ENCODE measurements at places on chromosomes 6 and 20.

DNA sequence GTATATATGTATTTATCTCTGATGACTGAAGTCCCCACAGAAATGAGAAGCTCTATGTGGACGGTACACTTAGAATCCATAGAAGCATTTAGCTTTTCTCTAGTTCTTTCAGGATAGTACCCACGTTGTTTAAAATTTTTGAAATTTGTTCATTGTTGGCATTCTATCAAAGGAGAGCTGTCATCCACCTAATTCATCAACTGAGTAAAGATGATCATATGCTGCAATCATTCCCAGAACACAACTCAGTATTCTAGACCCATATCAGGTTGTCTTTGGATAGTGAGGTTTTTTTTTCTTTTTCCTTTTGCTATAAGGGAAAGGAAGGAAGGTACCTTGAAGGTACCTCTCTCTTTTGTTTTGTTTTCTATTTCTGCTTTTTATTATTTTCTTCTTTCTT, 9.3 kb downstream of the SERAC1 start:
- no peak for DNase-seq

- DNase-seq, result no peak
Measured at GRCh38 chr6:143337201-143337949, 113.1 kb downstream of the ADAT2 start.

DNA sequence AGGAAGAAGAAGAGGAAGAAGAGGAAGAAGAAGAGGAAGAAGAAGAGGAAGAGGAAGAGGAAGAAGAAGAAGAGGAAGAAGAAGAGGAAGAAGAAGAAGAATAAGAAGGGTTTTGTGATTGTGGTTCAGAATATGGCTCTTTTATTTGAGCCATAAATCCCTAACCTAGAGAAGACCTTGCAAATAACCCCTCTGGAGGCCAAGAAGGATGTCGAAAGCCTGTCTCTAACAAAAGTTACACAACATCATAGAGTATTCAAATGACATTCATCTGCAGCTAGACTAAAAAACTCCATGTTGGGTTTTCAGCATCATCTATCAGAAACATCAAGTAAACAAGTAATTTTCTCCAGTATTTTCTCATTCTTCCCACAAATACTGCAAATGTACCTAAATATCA, 100.9 kb downstream of the RNASET2 start:
- no peak for DNase-seq

- no peak for DNase-seq
Measured at GRCh38 chr6:161761966-161762365, 488.1 kb upstream of the AGPAT4 start.

GRCh38 chr20:53980031-53980465, 90.3 kb downstream of the BCAS1 start:
- DNase-seq, result no peak

Measured in left renal pelvis (tissue), 4 donors.